Cerebellum (tissue), 4 donors: ENCODE measurements at places on chromosomes 7 and 10. TPM values are rescaled to one million over a fixed set of nuclear protein-coding genes. Genes with fewer than 3 reads are reported as not detected.

DNA sequence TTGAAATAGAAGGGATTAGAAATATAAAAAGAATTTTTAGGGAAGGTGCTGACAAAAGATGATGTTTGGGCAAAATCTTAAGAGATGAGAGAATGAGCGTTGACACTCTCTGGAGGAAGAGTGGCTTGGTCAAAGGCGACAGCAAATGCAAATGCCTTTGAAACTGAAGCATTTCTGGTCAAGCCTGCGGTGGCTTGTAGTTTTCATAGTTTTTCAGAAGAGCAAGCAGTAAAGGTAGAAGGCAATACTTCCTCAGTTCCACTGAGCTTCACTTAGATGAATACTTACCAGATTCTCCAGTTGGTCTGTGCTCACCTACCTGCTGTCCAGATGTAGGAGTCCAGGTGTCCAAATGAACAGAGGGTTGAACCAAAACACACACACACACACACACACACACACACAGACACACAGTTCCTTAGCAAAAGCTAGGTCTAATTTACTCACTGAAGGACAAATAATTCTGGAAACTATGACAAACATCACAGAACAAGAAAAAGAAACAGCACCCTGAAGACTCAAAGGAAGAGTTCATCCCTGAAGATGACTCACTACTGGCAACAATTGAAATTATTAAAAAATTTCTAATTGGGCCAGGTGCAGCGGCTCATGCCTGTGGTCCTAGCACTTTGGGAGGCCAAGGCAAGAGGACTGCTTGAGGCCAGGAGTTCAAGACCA, 12.1 kb upstream of the STK17A start:
- DNase-seq: no peak

DNA sequence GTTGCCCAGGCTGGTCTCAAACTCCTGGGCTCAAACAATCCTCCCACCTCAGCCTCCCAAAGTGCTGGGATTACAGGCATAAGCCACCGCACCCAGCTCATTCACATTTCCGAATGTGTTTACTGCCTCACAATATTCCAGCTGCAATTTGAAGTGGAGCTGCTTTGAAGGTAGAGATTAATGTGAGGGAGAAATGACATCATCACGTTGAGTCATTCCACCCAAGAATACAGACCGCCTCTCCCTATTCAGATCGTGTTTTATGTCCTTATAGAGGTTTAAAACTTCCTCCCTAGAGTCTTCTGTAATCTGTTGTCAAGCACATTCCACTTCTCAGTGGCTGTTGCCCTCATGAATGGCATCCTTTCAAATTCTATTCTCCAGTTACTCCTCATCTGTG, 100.4 kb upstream of the PDGFA start:
- DNase-seq: no peak

DNA sequence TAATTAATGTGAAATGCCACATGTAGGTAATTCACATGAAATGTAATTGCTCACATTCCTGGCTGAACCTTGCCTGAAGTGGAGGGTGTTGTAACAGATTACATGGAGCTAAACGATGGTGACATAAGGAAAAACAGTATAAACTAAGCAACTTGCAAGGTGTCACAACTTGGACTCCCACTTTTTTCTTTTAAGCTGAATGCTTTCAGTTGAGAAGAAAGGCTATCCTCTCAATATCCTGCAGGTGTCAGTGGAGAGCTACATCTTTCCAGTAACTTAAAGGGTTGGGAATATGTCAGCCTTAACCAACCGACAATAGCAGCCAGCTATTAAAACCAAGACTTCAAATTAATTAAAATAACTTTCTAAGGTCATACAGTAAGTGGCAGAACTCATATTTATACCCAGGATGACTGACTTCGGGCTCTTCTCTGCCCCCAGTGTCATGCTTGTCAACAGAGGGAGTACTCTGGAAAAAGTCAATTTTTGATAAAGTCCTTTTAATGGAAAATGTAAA, 33.7 kb downstream of the NRBF2 start:
- DNase-seq: peak; percentile 52

DIP2C gene
- 32.5 TPM for total RNA-seq

CADPS2 gene
- 83.7 TPM for total RNA-seq
